NCI-H1694 (cell line): ENCODE measurements at places on chromosomes 16 and 17.

DNA sequence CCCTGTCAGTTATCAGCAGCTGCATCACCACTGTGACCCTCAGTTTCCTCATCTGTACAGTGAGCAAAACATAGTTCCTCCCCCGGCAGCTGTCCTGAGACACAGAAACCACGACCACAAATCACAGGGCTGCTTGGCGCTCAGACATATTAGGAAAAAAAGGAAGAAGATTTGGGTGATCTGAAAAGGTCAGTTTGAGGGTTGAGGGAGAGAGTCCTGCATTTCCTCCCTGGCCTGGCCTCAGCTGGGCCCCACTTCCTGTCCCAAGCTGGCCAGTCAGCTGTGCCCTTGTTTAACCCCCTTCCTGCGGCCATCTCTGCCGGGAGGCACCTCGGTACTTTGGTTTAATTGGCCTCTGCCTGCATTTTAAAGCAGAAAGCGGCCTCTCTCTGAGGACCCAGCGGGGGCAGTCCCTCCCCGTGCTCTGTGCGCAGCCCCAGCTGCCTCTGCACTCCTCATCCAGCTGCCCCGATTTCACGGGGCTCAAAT is 24.0 kb upstream of the CIBAR2 start:
- DNase-seq = no peak

GRCh38 chr17:40611840-40612474 is 35.7 kb downstream of the SMARCE1 start:
- no peak for DNase-seq

GRCh38 chr17:82281502-82282238 is 8.2 kb upstream of the CSNK1D start:
- no peak for DNase-seq

DNA sequence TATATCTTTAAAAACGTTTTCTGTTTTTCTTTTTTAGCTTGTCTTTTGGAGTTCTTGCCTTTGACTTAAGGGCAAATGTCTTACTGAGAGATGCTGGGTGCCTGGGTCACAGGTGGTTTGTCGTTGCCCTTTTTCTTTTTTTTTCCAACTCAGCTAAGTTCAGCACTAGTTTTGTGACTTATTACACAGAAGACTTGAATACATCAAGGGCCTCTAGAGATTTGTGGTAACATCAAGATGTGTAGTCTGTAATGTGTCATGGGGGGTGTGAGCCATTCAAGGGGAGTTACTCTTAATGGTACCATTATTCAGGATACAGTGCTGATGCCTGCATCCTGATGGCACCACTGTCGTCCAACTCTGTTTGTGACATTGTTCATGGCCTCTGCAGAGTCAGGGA is 95.1 kb downstream of the PRKCA start:
- no peak for DNase-seq

DNA sequence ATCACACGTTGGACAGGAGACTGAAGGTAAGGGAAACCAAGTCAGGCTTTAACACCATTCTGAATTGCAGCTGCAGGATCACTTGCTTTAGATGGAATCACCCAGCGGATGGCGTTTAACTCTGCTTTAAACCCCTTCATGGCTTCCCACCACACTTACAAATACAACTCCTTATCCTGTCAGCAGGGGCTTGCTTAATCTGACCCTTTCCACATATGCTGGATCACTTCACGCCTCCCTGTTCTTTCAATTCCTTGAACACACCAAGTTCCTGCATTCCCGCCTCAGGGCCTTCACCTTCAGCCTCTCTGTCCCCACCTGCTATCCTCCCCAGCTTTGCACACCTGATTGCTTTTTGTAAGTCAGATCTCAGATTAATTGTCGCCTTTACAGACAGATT is 442.2 kb downstream of the MAF start:
- no peak for DNase-seq

GRCh38 chr17:3276126-3276525 is 22.0 kb downstream of the OR3A1 start:
- DNase-seq = no peak

DNA sequence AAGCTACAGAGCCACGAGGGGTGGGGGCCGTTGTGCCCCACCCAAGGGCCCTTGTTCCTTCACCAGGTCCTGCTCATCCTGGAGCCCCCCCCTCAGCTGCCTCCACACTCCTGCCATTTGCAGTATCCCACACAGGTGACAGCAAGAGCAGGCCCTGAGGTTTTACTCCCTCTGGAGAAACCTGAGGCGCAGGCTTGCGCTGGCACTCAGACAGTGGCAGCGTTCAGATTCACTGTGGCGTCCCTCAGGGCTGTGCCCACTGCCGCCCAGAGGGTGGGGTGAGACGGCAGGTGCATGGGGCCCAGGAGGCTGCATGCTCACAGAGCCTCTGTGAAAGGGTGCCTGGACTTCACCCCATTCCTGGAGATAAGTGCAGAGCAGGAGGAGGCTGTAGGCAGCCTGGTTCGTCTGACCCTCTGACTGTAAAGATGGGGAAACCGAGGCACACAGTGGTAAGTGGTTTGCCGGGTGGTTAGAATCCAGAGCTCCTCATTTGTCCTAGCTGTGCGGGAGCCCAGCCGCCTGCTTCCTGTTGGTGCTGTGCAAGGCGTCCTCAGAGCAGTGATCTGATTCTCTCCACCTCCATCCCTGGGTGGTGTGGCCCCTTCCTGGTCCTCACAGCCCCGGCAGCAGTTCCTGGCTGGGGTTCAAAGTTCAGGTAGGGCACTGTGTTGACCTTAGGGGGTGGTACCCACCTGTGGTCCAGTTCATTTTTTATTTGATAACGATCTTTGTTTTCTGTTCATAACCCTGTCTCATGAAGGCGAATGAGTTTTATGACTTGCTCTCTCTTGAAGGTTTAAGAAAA is 1.6 kb downstream of the SPIRE2 start:
- no peak for DNase-seq

DNA sequence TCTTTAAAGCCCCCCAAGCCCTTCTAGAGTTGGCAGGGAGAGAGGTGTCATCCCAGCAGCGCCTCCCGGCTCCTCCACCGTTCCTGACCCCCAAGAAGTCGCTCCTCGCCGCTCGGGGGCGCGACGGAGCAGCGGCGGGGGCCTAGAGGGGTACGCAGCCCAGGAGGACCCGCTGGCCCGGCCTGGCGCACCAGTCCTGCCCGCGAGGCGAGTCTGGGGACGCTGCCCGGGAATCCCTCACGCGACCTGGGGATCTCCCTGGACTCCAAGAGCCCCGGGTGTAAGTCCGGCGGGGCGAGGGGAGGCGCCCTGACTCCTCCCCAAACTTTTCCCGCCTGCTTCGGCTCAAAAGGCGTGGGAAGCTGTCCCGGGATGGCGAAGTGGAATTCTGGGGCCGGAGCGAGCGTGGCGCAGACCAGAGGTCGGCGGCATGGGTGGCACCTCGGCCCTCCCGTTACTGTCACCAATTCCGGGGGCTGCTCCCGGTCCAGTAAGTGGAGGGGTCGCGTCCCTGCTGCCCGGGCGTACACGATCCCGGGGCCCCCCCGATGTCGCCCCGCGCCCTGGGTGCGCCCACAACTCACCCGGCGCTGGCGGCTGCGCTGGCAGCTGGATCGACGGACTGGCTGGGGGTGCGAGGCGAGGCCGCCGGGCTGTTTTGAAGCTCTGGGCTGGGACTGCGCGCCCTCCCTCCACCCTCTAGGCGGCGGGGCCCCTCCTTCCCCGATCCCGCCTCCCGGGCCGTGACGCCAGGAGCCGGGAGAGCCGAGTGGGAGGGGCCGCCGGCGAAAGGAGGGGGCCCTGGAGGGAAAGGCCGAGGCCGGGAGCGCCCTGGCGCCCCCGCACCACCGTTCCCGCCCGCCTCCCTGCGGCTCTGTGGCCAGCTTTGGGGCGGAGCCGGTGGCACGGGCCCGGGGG is at the start of gene EMP2:
Gene EMP2, minus strand, starts transcription at position 634 of the 918 bp plus-strand sequence. CDS start 32,981 bp downstream, outside the sequence.
- DNase-seq = peak; percentile 49

DNA sequence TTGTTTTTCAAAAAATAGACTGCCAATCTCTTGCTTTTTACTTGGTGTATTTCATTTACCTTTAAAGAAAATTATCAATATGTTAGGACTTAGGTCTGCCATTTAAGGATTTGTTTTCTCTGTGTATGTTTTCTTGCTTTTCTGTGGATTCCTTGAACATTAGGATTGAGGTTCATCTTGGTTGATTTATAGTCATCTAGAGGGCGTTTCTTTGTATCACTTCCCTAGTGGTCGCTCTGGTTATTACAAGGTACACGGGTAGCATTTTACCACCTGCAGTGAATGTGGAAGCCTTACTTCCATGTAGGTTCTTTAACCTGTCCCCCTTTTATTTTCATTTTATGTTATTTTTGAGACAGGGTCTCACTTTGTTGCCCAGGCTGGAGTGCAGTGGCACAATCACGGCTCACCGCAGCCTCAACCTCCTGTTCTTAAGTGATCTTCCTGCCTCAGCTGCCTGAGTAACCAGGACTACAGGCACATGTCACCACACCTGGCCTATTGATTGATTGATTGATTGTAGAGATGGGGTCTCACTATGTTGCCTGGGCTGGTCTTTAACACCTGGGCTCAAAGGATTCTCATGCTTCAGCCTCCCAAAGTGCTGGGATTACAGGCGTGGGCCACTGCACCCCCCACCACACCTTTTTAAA is 35.2 kb upstream of the CBX4 start:
- peak; percentile 39 for DNase-seq

DNA sequence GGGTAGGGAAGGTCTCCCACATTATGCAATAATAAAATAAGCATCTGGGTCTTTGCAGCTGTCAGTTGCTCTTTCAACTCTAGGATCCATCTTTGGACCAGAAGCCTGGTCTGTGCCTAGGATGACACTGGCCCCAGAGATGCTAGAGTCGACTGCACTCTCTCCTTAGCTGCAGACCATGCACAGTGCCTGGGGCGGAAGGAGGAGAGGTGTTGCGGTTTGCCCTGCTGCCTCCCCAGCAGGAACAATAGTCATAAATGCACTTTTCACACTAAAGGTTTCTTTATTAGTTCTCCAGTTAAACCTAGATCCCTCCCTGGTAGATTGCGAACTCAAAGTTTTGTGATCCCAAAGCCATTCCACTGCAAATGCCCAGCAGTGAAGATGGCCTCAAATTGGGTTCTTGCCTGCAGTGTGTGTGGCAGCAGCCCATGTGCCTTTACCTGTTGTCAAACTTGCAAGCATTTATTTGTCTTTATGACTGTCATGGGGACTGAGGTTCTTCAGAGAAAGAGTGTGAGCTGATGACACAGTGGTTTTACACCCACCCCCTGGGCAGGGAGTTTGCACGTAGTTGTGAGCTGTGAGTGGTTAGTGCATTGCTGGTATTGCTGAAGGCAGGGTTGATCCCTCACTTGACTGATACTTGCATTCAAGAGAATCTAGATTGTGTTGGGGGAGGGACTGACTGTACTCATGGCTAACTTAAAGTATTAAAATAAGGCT is 10.3 kb downstream of the ATXN1L start:
- DNase-seq = no peak

- DNase-seq = no peak
Observed at GRCh38 chr17:81084680-81085419, 49.9 kb downstream of the BAIAP2 start.

- no peak for DNase-seq
Observed at GRCh38 chr16:31130336-31130891, 5.1 kb downstream of the PRSS8 start.

- no peak for DNase-seq
Observed at GRCh38 chr17:79776376-79777119, 1.4 kb upstream of the CBX2 start.

GRCh38 chr17:49515196-49515770 is 20.2 kb downstream of the NGFR start:
- peak; percentile 97 for DNase-seq

DNA sequence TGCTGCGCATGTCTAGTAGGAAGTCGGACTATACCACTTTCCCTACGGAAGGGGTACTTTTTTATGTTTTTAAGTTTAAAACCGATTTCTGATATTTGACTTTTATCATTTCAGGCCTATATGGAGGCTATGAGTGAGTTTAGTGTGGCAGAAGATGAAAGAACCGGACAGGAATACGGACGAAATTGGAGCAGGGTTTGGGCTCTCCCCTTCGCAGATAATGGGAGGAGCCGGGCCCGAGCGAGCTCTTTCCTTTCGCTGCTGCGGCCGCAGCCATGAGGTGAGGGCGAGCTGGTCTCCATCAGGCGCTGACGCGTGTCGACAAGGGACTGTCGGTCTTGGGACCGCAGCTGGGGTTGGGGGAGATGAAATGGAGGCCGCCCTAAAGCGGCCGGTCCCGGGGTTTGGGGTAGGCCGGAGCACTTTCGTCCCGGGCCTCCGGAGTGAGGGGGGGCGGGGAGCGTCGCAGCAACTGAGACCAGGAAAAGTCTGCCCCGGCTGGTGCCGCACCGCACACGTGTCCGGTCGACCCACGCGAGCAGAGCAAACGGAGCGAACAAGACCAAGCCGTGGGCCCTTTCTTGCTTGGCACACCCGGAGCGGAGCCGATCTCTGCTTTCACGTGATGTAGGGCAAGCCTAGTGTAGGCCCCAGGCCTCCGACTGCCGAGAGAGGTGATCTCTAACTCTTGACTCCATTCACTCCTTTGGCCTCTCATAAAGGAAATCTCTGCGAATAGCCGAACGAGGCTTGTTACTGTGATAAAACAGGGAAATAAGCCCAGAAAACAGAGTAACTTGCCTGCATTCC is at the start of gene RPL19:
Gene RPL19, plus strand, starts transcription at position 214 of the 810 bp plus-strand sequence. Its CDS starts 62 bp downstream, at position 276.
- no peak for DNase-seq

DNA sequence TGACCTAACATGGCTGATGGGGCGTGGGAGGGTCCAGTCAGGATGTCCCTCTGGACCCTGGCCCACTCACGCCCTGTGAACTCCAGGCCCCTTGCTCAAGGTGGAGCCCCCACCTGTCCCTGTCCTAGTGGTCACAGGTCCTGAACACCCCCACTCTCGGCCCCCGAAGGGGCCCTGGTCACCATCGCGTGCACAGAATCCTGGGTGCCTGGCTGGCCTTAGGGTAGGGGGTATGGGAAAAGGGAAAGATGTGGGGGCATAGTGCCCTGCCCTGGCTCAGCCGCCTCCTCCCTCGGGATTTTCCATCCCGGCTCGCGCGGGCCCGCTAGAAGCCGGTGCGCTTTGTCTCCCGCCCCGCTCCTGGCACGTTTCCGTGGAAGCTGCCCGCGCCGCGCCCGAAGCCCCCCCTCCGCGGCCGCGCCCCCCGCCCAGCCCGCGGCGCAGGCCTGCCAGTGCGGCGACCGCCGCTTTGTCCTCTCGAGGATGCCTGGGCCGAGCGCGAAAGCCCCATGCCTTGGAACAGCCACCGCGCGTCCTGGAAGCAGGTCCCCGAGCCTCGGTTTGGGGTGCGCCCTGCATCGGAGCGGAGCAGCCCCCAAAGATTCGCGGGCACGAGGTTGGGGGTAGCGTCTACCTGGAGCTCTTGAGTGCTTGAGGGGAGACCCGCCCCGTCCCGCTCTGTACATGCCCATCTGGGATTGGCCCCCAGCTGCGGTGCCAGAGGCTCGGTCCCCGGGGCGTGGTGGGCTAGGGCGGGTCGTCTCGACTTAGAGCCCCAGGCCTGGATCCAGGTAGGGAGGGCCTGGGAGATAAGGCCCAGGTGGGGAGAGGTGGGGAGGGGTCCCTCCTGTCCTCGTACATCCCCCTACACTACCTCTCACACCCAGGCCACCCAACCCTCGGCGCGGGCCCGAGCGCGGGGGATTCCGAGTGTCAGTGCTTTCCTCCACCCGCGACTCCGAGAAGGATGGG is 1.3 kb downstream of the SMPD3 start:
- DNase-seq = no peak

- DNase-seq = no peak
Observed at GRCh38 chr17:36590082-36590481, 1.6 kb upstream of the DHRS11 start.

DNA sequence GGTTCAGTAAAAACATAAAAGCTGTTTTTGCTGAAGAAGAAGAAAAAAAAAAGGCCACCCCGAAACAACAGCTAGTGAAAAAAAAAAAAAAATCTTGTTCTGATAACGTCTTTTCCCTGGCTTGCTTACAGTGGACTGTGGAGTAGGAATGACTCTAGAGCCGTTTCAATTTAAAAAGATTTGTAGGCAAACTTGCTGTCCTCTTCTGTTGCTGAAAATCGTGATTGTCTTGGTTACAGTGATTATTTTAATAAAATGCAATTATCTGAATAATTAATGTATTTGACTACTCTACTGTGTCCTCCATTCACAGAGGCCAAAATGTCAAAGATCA is 190.6 kb upstream of the TBX2 start:
- DNase-seq = no peak
